ENCODE measurements at places on chromosomes 4 and X.

GRCh38 chr4:147779451-147779850 is 47.6 kb downstream of the ARHGAP10 start:
- DNase-seq, result no peak

DNA sequence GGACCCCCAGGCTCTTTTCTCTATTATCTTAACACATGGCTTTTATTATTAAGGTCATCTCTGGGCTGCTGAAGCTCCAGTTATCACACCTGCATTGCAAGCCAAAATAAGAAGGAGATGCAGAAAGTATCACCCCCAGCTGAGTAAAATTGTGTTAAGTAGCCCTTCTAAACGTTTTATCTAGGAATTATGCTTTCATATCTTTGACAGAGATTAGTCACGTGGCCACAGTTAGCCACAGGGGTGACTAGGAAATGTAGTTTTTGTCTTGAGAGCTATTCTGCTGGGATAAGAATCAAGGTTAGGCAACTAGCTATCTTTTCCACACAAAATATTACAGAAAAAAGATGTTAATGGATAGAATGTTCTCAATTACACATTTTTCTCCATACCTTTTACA is 102.1 kb downstream of the ANXA3 start:
- no peak for DNase-seq

DNA sequence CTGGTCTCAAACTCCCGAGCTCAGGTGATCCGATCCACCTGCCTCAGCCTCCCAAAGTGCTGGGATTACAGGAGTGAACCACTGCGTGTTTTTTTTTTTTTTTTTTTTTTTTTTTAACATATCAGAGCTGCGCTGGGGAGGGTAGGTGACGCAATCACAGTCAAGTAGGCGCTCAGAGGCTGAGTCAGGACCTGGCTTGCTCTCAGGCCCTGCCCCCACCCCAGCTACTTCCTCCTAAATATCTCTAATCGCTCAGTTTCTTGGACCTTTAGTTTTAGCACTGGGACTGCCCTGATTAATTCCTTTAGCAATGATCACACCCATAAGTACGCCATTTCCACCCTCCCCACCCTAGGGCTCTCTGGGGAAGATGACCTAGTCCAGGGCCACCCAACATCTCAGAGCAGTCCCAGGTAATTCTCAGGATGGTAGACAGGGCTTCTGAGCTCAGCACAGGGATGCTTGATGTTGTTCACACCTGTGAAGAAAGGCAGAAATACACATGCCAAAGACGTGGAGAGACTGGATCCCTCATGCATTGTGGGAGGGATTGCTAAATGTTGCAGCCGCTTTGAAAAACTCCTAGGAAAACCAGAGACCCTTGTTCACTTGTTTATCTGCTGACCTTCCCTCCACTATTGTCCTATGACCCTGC is 50.2 kb downstream of the DDX3X start:
- DNase-seq, result no peak

DNA sequence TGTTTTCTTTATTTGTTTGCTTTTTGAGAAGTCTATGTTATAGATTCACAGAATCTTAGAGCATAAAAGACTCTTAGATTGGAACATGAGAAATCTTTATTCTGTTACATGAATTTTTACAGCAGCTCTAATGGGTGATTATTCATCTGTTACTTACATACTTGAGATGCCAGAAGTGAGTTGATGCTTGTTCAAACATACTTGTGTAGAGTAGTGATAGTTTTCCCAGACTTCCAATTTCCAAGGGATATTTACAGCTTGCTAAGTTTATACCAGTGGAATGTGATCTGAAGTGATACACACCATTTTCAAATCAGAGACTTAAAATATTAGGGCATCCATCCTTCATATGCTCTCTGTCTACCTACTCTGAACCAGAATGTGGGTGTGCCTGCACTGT is 252.9 kb upstream of the SMIM31 start:
- DNase-seq, result no peak

- peak; percentile 62 for DNase-seq
These were observed 5.5 kb downstream of the NEUROG2 start for GRCh38 chr4:112510291-112511092.

DNA sequence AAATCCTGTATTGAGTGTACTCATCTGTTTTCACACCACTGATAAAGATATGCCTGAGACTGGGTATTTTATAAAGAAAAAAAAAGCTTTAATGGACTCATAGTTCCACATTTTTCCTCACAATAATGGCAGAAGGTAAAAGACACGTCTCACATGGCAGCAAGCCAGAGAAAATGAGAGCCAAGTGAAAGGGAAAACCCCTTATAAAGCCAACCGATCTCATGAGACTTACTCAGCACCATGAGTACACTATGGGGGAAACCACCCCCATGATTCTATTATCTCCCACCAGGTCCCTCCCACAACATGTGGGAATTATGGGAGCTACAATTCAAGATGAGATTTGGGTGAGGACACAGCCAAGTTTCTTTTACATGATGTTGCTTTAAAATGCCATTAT is 171.9 kb downstream of the GALNTL6 start:
- DNase-seq, result no peak

GRCh38 chr4:70606459-70606858 is 14.4 kb downstream of the AMBN start:
- no peak for DNase-seq

DNA sequence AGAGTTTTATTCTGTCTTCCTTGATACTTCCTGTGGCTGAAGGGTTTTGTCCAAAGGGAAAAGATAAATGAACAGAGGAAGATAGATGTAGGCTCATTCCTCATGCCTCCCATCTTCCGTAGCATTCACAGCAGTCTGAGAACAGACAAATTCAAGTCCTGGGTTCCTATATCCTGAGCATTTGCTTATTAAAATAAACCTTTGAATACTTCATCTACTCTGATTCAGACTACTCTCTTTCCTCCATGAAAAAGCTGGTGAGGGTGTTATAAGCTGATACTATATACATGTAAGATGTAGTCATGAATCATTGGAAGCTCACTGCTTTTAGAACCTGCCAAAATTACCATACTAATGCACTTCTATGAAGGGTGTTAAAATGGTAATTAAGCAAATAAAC is 61.2 kb downstream of the GAB1 start:
- DNase-seq, result no peak

- no peak for DNase-seq
These were observed 85.0 kb upstream of the FAT1 start for GRCh38 chr4:186808630-186809018.

- DNase-seq, result peak; percentile 53
These were observed at the start of gene WWC2 for GRCh38 chr4:183098723-183099536. Gene WWC2, plus strand, starts transcription at chr4:183099257. Its CDS starts 235 bp downstream, at chr4:183099492.

DNA sequence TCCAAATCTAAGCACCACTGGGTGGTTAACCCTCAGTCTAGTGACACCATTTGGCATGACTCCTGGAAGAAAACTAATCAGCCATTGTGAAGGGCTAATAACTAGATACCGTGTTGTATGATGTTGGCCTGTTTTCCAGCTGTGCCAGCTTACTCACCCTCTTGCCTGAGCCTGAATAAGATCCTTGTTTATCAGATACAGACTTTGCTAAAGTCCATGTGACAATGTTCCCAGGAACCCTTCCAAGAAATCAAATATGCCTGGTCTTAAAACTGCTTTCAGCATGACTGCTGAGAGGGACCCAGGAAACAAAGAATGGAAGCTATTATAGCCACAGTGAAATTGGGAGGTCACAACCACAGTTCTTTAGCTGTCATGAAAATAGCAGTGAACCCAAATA is 640.8 kb upstream of the INTU start:
- peak; percentile 15 for DNase-seq

DNA sequence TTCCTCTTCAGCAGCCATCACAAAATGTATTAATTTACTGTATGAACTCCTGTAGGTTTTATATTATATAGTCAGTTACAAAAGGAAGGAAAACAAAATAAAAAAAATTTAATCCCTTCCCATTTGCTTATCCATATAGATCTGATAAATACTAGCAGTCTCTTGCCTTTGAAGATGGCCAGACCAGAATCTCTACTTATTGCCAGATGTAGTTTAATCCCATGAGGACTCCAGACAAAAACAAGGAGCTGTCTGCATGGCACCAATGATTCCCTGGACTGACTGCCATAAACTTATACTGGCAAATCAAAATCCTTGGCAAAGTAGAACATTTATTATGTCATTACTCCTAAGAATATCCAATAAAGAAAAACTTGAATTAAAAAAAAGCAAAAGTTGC is 223.3 kb upstream of the MAB21L2 start:
- DNase-seq, result no peak

GRCh38 chrX:13816176-13816575 is 717 bp downstream of the GPM6B start:
- no peak for DNase-seq

GRCh38 chr4:112312610-112313239 is 15.6 kb downstream of the ALPK1 start:
- DNase-seq, result no peak

DNA sequence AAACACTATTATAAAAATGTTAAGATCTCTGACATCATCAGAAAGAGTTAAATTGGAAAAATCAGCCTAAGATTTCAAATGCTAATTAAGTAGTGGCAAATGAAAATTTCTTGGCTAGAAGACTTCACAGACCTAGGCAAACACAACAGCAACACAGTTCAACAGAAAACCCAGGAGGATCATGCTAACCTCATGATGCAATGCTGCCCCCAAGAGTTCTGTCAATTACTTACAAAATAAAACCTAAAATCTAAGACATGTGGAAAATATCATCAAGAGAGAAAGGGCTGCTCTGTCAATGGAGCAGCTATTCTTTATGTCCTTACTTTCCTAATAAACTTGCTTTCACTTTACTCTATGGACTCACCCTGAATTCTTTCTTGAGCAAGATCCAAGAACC is 21.0 kb downstream of the S100G start:
- DNase-seq, result peak; percentile 26

GRCh38 chr4:145049241-145049640 is 48.8 kb downstream of the ANAPC10 start:
- DNase-seq, result no peak

DNA sequence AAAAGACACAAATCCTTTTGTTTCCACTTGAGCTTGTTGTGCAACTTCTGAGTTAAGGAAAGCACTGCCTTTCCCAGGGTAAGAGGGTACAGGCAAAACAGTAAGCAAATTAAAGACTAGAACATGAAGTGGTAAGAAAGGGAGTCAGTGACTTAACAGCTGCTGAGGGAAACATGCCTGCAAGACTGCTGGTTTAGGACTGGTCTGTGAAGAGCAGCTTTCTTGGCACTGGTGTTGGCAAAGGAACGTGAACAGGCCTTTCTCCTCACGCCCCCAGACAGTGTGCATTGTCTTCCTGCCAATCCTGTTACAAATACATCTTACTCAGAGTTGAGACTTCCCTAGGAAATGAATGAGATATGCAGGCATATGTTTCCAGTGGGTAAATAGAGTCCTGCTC is 2.6 kb downstream of the LHFPL1 start:
- DNase-seq, result no peak

- no peak for DNase-seq
These were observed 26.5 kb downstream of the OTUD4 start for GRCh38 chr4:145153904-145154298.

DNA sequence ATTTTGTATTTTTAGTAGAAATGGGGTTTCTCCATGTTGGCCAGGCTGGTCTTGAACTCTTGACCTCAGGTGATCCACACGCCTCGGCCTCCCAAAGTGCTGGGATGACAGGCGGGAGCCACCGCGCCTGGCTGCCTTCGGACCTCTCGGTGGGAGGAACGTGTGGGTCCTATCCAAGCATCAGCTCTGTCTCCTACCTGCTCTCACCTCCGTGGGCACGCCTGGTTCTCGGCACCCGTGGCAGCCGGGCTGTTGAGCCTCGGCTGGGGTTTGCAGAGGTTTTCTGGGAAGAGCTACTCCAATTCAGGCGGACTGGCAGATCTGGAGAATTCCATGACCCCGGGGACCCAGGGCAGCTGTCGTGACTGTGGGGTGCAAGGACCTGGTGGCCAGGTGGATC is 23.6 kb upstream of the PPP2R3B start:
- no peak for DNase-seq

- peak; percentile 92 for DNase-seq
These were observed 30.7 kb upstream of the ATP6AP2 start for GRCh38 chrX:40550066-40550465.

GRCh38 chr4:31442236-31442635 is 722.1 kb downstream of the PCDH7 start:
- DNase-seq, result no peak

- DNase-seq, result no peak
These were observed 45.7 kb upstream of the SLC10A7 start for GRCh38 chr4:146567396-146567795.

DNA sequence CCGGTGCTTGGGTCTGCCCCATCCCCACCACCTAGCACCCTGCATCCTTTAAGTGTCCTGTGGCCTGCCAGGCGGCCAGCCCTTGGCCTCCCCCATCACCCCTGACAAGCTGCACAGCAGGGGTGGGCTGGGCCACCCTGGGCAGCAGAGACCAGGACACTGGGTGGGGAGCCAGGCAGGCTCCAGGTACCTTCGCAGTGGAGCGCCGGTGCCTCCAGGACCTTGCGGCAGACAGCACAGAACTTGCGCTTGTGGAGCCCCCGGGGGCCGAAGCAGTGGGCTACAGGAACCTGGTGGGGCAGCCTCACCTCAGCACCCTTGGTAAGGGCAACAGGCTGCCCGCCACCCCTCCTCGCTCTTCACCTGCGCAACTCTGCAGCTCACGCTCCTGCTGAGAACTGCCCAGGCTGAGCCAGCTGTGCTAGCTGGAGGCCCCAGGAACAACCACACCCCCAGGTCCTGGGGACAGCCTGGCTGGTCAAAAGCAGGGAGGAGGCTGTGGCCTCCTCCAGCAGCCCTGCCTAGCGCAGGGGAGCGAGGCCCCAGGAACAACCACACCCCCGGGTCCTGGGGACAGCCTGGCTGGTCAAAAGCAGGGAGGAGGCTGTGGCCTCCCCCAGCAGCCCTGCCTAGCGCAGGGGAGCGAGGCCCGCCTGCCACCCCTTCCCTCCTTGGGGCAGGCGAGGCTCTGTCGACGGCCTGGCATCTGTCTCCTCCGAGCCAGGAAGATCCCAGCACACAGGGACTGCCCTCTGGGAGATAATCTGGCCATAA is 4.6 kb downstream of the DGKQ start:
- no peak for DNase-seq

GRCh38 chrX:40392599-40392998 is 188.2 kb upstream of the ATP6AP2 start:
- no peak for DNase-seq

DNA sequence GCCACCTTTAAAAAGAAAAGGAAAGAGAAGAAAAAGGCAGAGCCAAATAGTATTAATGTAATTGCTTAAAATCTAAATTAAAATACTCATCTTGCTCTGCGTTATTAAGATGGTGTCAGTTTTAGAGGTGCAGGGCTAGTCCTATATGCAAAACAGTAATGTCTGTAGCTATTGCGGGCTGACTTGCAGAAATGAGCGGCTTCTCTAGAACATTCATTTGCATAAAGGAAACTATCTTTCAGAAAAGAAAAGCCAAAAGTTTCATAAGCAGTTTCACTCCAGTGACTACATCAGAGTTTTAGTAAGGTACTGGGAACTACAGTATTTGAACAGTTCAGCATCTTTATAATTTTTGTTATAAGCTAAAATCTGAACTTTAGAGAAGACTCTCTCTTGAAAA is 6.0 kb downstream of the SMAD1 start:
- no peak for DNase-seq

- DNase-seq, result no peak
These were observed 156.1 kb downstream of the ZNF330 start for GRCh38 chr4:141376769-141377168.

- DNase-seq, result no peak
These were observed 261.8 kb upstream of the EDNRA start for GRCh38 chr4:147219145-147219544.

- DNase-seq, result no peak
These were observed 47.2 kb upstream of the RASGEF1B start for GRCh38 chr4:81518762-81519426.

- peak; percentile 46 for DNase-seq
These were observed 15.6 kb downstream of the SRPX2 start for GRCh38 chrX:100659431-100660137.

GRCh38 chr4:7761720-7762119 is 177.9 kb downstream of the AFAP1 start:
- no peak for DNase-seq
